ENCODE measurements at places on chromosomes 4 and X.

DNA sequence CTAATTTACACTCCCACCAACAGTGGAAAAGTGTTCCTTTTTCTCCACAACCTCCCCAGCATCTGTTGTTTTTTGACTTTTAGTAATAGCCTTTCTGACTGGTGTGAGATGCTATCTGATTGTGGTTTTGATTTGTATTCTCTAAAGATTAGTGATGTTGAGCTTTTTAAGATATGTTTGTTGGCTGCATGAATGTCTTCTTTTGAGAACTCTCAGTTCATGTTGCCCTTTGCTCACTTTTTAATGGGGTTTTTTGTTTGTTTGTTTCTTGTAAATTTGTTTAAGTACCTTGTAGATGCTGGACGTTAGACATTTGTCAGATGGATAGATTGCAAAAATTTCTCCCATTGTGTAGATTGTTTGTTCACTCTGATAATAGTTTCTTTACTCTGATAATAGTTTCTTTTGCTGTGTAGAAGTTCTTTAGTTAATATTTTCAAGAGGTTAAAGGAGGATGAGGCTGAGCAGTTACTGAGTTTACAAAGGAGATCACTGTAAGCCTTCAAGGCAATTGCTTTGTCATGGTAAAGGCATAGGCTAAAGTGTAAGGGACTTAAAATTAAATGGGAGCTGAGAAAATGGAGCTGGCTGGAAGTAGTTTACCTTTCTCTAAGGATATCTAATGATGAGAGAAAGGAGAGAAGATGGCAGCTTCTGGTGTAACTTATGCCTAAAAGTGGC, 323.4 kb downstream of the PCDH7 start:
- DNase-seq, result peak; percentile 30

GRCh38 chr4:170270628-170271027, 180.9 kb upstream of the AADAT start:
- no peak for DNase-seq

DNA sequence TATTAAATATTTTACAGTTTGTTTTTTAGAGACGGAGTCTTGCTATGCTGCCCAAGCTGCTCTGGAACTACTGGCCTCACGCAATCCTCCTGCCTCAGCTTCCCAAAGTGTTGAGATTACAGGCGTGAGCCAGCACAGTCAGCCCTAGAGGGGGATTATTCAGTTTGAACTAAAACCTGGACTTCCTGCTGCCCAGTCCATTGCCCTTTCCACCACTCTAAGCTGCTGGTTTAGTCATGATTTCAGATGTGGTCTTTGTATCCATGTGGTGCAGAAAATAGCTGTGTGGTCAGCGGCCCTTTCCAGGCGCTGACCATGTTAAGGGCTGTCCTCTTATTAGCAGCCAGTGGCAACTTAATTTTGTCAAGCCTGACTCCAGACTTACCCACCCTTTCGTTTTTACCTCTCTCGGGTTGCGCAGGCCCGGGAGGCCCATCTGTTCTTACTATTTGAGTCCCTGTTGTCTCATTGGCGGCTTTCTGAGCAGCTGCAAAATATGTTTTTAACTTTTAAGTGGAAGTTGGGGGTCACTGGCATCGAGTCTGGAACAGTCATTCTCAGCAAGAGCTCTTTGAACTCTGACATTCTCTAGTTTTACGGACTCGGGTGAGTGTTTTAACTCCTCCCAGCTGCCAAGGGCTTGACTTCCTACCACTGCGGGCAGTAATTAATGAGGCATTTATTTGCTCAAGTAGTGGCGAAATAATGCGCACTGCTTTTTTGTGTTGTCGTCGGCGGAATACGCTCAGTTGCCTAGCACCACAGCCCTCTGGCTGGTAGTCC, 773 bp upstream of the VMA21 start:
- no peak for DNase-seq

- DNase-seq, result no peak
These were observed 250.4 kb upstream of the JADE1 start for GRCh38 chr4:128558896-128559679.

- no peak for DNase-seq
These were observed 6.8 kb upstream of the MSL3 start for GRCh38 chrX:11751261-11751660.

DNA sequence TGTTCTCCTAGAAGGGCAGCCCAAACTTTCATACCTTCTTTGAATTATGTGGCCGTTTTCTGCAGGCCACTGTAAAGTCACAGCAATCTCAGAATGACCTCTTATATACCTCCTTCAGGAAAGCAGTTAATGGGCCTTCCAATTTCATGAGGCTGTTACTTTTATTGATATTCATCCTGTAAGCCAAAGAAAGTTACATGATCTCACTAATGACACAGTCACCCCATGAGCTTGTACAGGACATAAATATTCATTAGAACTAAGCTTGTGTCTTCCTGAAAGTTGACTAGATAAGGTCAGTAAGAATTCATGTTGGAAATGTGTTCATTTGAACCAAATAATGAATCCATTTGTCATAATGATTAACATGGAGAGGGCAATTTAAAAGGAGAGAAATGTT, 283.1 kb upstream of the NWD2 start:
- no peak for DNase-seq

GRCh38 chr4:23485801-23486200, 404.0 kb downstream of the PPARGC1A start:
- DNase-seq, result no peak

- no peak for DNase-seq
These were observed 167.6 kb downstream of the ARHGAP10 start for GRCh38 chr4:147899512-147899911.

- no peak for DNase-seq
These were observed 61.9 kb upstream of the PAGE4 start for GRCh38 chrX:49767236-49767635.
